K562 (cell line): ENCODE measurements at places on chromosomes 7 and 10.

DNA sequence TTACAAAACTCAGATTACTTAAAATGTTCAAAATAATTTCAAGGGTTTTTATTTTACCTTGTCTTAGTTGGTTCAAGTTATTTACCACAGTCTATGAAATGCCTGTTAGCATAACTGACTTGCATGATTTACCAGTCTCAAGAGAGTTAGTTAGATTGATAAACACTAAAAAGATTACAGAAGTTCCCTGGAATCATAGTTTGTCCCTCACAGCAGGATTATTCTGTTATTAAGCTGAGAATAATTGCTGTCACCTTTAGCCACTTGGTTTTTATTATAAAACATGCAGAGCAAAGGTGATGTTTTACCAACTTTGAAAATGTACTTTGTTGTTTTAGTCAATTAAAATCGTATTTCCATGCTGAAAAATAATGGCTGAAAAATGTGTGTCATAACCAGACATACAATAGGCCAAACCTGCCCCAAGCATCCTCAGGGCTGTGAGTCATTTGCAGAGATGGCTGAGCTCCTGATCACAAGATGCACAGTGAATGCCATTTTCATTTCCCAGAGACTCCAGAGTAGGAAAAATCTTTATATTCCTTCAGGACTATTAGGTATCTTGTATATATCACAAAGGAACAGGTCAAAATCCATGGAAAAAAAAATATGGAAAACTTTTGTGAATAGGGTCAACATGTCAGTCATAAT, 87.8 kb upstream of the DKK1 start:
- DNase-seq: no peak

GRCh38 chr10:100887761-100888296, 24.9 kb upstream of the SLF2 start:
- DNase-seq: no peak

DNA sequence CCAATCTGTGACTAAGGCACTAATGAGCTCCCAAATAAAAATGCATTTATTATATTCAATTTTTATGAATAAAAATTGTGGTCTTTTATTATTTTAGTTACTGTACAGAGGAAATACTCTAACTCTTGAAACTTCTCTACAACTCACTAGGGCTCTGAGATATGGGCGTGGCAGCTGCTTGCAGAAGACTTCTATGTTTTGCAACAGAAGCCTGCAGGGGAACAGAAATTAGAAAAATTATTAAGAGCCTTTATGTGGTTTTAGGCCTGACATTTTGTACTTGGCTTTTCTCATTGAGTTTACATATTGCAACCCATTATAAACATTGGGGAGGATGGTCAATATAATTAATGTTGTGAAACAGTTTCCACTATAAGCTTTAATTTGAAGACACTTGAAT, 581.4 kb downstream of the TNS3 start:
- no peak for DNase-seq

DNA sequence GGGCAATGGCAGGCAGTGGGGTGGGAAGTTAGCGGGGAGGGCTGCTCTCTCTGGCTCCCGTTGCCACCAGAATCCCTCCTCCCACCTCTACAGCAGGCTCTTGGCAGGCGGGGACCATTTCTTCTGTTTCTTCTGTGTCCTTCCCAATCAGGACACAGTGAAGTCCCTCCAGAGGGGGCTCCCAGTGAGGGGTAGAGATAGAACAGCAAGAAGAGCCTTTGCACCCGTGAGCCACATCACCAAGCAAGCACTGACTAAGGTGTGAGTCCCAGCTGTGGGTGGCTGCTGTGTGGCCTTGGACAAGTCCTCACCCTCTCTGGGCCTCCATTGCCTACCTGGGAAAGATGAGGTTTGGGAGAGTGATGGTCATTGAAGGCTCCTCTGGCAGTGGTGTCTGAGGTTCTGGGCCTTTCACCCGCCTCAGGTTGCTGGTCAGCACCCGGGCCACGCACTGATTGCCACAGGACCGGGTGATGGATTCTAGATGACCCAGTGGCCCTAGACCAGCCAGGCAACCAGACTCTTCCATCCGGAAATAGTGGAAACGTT, 26.0 kb upstream of the PCBD1 start:
- DNase-seq: no peak

DNA sequence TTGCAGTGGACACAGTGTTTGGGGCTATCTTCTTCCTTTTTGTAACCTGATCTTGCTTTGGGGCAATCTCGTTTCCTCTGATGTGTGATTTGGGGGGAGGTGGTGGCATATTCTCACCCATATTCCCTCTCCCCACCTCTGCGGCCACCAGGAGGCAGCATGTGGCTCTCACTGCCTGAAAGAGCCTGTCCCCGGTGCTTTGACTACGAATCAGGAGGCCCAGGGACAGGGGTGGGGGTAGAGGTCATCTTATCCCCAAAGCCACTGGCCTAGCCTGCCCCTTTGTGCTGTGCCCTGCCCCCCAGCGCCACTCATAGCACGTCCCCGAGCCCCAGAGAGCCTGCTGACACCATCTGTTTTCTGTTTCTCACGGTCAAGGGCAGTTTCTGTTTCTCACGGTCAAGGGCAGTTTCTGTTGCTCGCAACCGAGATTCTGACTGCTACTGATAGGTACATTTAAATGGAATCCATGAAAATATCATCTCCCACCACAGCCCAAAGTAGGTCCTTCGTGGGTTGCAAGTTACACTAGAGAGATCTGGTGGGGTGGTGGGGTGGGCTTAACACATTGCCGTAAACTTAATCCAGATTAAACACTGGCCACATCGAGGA, 28.2 kb downstream of the PHYH start:
- DNase-seq: peak; percentile 81

GRCh38 chr7:98357751-98358161, 43.1 kb downstream of the BAIAP2L1 start:
- no peak for DNase-seq

- DNase-seq: no peak
Measured at GRCh38 chr10:46523119-46523961, 33.1 kb downstream of the GPRIN2 start.
